Hematopoietic multipotent progenitor cell (in vitro differentiated cells): ENCODE measurements at places on chromosomes 3 and 15.

- no peak for DNase-seq
These were observed 173.2 kb upstream of the STAC start for GRCh38 chr3:36206956-36207580.

DNA sequence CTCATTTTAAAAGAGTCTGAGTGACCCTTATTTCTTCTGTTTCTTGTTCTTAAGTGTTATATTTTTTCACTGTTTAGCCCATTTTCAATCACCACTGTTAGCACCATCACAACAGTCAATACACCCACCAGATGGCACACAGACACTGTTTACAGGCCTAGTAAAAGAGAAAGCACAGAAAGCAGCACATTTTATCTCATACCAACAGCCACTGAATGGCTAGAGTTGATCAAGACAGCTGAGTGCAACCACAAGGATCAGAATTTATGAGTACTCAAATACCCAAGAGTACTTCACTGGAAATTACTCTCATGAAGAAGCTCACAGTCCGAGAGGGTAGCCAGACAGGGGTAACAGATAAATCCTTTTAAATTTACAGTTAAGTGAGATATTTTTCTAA lies 127.0 kb downstream of the TFDP2 start:
- DNase-seq = peak; percentile 93

DNA sequence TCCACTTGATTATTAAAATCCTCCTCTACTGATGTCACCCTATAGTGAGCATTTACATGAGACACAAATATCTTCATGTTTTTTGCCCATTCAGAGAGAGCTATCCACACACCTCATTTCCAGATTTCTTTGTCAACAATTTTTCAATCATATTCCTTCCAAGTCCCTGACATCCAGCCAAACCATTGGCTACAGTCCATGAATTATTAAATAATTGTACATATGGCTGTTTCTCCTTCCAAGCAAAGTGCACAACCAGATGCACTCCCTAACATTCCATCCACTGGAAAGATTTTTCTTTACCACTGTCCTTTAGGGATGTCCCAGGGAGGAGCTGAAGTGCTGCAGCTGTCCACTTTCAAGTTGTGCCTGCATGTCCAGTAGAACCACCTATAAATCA lies 328.0 kb upstream of the MDFIC2 start:
- no peak for DNase-seq

DNA sequence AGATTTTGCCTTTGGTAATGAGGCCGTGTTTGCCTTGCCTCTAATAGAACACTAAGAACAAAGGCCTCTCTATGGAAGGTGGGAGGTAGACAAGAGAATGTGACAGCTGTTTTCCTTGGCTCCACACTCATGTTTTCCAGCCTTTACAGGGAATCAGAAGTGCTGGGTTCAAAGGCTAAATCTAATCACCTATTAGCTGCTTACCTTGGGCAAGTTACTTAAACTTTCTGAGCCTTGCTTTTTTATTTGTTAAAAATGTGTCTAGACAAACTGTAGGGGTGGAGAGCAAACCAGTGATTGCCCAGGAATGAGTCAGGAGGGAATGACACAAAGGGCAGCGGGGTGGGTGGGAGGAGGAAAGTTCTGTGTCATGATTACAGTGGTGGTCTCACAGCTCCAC lies 179.0 kb downstream of the P3H2 start:
- no peak for DNase-seq

DNA sequence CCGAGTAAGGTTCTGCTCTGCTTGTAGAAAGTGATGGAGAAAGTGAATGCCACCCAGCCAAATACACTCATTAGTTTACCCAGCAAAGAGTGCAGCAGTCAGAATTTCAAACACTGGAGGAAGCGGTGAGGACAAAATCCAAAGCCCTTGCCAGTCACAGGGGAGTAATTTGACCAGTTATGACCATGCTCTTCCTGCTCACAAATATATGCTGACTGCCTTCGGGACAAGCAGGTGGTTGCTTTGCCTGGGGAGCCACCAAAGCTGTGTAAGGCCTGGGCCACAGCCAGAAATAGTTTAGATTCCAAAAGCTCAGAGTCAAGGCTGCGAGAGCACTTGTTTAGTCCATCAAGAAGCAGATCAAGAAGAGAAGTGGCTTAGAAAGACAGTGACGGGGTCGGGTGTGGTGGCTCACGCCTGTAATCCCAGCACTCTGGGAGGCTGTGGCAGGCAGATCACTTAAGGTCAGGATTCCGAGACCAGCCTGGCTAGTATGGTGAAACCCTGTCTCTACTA lies 51.0 kb upstream of the ATP13A3 start:
- no peak for DNase-seq

DNA sequence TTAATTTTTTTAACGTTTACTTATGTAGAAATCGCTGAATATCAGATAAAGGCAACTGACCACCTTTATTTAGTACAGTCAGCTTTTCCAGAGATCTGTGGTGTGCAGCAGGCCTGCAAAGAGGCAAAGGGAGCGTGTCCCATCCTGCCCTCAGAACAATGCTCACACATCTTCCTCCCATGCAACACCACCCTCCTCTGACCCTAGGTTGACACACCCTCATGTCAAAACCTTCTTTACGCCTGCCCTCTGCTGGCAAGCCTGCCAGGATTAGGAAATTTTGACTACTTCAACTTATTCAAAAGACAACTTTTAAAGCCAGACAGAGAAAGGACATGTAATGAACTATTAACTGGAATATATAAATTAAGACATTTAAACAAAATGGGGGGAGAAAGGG lies 513.7 kb downstream of the FOXP1 start:
- DNase-seq = peak; percentile 39

- DNase-seq = no peak
These were observed 114.6 kb downstream of the XXYLT1 start for GRCh38 chr3:195156286-195156890.

DNA sequence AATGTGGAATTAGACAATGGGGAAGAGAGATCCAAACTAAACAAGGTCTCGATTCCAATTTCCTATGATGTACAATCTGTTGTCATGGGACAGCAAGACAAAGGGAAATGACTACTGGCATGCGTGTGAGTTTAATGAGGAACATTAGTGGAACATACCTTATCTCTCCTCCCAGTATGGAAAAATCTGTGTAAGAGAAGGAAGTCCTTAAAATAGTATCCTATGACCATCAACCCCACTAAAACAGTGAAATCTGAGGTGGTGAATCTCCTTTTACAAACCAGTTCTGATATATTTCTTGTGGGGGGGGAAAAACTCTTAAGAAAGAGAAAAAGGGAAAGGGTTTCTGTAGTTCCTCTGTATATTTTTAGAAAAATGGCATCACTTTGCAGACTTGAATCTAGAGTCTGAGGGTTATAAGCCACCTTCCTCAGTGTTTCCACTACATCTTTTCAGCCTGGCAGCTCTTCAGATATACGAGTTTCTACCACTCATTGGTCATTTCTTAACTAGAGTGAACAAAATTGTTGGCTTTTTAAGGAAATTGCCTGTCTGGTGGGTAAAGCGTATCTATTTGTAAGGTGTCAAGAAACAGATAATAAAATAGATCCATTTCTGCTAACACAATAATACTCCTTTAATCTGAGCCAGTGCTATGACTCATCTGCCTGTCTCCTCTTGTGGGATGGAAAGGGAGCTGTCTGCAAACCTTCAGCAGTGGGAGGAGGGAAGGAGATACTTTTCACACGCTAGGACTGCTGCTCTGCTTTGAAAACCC lies 3.0 kb upstream of the TNFAIP8L3 start:
- no peak for DNase-seq

DNA sequence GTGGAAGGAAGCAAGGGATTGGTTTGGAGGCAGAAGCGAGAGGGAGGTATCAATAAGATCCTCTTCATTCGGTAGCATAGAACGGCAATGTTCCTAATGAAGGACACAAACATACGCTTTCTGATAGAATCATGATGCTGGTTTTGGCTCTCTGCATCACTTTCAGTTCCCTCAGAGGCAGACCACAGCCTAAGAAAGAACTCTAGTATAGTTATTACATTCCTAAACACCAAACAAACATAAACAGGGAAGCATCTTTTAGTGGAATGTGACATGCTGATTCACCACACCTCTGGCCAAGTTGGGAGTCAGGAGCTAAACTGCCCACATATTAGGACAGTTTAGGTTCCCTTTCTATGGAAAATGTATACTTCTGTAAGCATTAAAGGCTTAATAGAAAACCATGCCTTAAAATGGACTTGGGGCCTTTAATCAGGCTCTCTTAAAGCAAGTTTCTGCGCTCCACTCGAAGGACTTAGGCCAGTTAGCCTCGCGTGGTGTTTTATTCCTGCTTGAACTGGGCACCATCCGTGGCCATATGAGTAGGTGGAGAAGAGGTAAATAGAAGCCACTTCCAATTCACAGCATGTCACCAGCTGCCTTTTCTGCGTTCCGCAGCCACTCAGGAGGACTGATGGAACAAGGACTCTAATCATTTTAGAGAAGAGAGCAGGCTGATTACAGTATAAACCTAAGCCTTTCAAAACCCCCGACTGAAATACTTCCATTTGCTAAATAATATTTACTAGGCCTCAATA lies 53.7 kb downstream of the CD47 start:
- no peak for DNase-seq

DNA sequence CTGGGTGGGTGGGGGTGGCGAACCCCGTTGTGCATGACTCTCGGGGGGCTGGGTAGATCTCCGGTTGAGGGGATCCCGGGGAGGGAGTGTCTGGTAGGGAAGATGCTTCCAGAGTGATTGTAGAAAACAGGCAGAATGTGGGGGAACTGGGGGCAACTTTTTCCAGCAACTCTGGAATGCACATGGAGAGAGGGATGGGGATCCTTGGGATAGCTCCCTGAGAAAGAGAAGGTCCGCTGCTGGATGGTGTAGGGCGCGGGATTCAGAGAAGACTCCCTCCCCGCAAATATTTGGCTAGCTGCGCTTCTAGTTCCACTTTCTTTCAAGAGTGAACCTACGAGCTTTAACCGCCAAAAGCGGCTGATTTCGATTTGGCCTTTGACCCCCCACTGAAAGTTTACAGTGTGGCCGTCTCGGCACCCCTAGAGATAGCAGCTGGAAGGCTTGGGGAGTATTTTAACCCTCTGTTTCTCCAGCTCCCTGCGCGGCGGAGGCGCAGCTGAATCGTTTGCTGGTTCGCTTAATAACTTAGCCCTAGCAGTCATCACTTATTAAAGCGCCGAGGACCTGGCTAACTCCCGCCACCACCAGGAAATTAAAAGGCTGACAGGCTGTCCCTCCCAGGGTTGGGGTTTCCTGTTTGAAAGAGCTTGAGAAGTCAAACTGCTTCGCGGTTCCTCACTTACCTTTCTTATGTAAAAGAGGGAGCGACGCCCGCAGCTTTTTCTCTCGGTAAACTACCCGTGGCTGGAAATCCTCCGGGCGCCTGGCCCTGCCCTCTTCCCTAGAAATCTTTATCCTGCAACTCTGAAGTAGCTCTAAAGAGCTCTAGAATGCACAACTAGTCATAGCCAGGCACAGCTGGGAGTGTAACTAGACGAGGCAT lies 1.2 kb downstream of the PHLDB2 start:
- peak; percentile 14 for DNase-seq

DNA sequence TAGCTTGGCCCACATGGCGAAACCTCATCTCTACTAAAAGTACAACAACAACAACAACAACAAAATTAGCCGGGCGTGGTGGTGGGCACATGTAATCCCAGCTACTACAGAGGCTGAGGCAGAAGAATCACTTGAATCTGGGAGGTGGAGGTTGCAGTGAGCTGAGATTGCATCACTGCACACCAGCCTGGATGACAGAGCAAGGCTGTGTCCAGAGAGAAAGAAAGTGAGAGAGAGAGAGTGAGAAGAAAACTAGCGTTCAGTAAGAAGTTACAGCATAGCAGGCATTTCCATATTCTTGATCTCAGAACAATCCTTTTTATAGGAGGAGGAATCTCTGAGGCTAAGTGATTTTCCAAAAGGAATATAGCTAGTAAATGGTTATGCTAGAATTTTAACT lies 1076.1 kb downstream of the AGBL1 start:
- no peak for DNase-seq
